ENCODE measurements at places on chromosomes 1 and 21.

GRCh38 chr21:32411350-32412161 lies 950 bp upstream of the EVA1C start:
- DNase-seq = peak; percentile 52

DNA sequence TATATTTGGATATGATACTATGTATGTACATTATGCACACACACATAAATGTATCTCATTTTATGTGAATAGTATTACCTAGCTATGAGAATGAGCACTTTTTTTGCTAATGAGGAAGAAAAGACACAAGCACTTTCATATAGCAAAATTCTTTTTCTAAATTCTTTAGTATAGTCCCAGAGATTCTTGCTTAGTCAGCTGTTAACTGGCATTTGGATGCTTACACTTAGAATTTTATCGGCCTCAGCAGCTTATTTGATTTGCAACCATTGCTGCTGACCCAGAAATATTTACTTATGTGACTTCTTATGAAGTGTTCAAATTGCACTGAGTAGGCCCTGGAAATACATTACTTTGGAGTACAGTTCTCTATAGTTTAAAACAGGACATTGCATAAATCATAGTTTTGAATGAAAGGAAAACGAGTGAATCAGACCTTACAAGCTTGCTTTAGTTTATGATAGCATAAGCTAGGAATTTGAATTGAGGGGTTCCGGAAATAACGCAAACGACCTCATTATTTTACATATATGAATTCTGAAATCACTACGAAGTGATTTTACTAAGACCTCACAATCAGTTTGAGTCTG lies 653.9 kb upstream of the NEGR1 start:
- no peak for DNase-seq

GRCh38 chr1:103106426-103107341 lies 1.6 kb downstream of the COL11A1 start:
- DNase-seq = peak; percentile 37

DNA sequence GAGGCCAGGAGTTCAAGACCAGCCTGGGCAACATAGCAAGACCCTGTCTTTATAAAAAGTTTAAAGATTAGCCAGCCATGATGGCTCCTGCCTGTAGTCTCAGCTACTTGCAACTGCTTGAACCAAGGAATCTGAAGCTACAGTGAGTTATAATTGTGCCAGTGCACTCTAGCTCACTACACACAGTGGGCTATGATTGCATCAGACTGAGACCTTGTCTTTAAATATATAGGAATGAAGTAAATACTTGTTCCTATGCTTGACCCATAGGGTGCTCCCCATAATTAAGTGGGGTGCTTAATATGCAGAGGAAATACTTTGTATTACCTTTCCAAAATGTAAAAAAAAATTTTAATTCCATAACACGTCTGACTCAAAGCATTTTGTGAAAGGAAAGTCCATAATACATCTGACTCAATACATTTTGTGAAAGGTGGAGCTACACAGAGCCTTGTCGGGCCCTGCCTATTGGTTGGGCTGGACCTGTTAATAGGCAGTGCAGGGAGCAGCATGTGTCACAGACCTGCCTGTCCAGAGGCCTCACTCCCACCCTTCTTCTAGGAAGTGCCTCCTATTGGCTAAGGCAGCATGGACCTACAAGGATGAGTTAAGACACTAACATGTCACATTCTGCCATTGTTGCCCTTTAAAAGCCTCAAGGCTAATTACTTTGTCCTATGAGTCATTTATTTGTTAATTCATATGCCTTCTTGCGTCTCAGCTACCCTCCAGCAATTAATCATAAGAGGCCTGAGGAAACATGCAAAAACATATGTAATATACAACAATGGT lies 33.6 kb downstream of the CD58 start:
- no peak for DNase-seq

GRCh38 chr1:171794085-171794484 lies 12.6 kb downstream of the METTL13 start:
- DNase-seq = no peak

GRCh38 chr1:95146637-95147036 lies 29.5 kb downstream of the TLCD4 start:
- no peak for DNase-seq

DNA sequence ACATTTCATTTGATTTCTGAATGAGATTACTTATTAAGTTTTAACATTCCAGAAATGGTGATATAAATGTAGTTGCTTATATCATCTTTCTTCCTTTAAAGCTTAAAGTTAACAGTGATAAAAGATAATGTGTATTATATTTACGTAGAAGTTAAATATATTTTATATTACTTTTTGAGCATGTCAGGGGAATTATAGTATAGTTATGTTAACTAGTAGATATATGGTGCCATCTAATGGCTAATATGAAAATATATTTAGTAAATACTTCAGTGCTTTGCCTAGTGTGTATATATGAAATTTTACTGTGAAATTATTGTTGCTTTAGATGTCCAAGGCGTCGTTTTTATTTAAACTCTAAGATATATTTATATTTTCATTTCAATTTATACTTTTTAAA lies 51.5 kb downstream of the SYT14 start:
- DNase-seq = peak; percentile 6

DNA sequence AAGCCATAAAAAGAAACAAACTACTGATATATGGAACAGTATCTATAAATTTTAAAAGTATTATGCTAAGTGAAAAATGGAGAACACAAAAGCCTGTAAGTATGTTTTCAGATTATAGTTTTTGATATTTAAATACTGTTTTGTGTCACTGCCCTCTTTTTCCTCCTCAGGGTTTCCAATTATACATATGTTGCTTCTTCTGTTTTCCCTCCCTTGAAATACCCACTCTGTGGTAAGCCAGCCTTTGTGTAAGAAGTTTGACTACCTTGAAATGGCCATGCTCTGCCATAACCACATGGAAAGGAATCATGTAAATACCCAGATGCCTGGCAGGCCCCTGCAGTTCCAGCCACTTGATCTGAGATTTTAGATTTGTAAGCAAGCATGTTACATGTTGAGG lies 248.3 kb downstream of the AKT3 start:
- no peak for DNase-seq

- DNase-seq = peak; percentile 50
Measured at GRCh38 chr1:153790313-153790965, 15.2 kb downstream of the SLC27A3 start.

GRCh38 chr1:99557546-99558202 lies 88.2 kb upstream of the PALMD start:
- DNase-seq = no peak

DNA sequence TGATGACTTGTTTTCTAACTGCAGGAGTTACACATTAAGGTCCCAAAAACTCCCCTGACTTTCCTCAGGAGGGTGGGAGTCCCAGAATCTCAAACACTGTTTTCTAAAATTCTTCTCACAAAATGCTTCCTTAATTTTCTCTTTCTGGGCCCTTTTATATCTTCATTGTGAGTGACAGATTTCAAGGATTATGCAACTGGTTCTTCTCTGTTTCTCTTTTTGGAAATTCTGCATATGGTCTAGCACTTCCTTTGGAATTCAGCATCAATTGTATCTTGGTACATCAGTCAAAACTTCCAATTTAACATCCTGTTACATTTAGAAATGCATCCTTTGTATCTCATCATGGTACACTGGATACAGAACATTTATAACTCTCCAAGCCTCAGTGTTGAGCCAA lies 59.7 kb downstream of the LMO4 start:
- no peak for DNase-seq

GRCh38 chr1:194476351-194476750 lies 1289.9 kb upstream of the B3GALT2 start:
- DNase-seq = no peak

DNA sequence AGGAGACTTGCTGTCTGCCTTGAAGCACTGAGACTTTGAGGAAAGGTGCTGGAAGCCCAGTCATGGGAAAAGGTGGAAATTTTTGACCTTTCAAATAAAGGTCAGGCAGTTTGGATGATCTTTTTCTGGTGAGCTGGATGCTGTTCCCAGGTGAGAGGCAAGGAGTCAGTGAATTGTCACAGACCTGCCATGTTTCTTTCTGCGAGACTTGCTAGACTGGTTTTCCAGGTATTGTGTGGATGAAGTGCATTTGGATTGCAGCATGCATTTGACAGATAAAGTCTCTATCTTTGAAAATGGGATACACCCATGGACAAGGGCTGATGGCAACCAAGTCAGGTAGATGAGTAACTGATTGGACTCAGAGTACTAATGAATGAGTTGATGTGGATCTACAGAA lies 65.7 kb upstream of the NHLH2 start:
- DNase-seq = peak; percentile 18

DNA sequence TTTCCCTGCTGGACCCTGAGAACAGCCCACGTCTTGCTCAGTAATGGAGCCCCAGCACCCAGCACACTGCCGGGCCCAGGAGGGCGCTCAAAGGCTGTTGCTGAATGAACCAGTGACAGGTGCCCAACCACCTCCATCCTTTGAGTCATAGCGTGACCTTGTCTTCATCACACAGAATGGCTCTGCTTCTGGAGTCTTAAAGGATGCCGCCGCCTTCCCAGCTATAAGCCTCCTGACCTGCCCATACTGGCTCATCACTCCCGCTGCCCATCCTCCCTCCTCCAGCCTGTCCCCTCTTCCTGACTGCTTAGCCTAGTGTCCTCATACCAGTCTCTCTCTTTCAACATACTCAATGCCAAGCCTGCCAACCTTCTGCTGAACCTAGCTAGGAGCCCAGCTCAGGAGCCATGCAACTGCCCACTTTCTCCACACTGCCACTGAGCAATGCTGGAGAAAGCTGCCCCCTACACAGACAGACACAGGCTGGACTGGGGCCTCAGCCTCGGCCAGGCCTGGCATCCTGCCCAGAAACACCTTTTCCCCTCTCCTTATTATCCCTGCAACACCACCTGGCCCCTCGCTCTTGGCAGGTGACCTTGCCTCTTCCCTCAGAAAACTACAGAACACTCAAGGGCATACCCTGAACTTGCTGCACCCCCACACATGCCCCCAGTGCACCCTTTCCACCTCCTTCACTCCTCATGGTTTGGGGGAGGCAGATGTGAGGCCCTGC lies 14.1 kb downstream of the TTC39A start:
- DNase-seq = no peak

DNA sequence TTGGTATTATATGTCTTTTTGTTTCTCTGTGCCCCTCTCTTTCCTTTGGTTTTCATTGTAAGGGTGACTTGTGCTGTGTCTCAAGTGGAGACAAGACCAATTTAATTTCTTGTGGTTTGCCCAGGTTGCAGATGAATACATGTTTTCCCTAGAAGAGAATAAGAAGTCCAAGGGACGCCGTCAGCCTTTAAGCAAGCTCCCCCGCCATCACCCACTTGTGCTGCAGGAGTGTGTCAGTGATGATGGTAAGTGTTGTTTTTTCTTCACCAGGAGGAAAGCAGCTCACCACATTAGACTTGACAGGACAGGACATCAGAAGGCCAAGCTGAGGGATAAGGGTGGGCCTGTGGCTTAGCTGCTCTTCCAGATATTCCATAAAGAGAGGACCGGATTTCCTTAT lies 23.8 kb upstream of the ST3GAL3 start:
- no peak for DNase-seq

DNA sequence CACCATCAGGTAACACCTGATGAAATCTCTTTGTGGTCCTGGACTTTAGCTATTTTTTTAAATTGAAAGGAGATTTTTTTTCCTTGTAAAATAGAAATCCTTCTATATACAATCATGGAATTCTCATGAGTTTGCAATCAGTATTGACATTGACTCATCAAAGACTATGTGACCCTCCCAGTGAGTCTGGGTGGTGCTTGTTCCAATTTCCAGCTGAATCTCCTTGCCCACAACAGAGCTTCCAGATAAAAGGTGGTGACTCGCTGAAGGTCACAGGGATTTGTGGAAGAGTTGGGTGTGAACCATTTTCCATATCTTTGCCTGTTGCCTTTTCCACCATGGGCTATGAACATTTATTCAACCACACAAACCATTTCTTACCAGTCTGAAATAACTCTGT lies 486.6 kb downstream of the AJAP1 start:
- no peak for DNase-seq

- no peak for DNase-seq
Measured at GRCh38 chr1:160267284-160267991, 5.1 kb upstream of the DCAF8 start.

- DNase-seq = no peak
Measured at GRCh38 chr1:160109686-160110085, 5.9 kb upstream of the ATP1A2 start.

DNA sequence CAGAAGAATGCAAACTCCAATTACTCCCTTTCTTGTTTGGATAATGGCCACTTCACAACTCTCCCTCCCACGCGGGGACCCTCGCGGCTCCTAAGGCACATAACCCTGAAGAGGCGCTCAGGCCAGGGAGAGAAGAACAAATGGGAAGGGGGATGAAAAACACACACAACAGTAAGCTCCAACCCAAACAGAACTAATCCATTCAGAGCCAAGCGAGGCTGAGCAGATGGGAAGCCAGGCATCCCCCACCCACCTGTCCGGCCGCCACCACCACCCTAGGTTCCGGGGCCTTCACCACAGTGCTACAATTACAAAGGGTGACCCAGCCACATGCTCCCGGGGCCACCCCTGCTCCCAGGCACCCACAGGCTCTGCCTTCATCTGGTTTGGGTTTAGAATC lies 101.5 kb downstream of the MRPL37 start:
- peak; percentile 22 for DNase-seq

DNA sequence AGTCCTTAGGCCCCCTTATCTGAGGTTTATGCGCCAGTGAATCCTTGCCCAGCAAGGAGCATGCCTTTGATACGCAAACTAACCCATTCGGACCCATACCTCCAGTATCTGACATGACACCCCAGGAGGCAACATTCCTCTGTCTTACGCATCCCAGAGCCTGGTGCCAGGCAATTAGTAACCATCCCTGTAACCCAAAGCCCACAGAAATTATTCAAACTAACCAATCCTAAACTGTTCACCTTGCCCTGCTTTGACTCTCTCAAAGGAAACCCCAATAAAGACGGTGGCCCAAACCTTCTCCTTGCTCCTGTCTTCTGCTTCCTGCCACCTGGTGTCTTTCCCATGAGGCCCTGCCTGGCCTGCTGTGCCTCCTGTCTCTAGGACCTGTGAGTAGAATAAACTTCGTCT lies 36.4 kb downstream of the ZNF496 start:
- no peak for DNase-seq

DNA sequence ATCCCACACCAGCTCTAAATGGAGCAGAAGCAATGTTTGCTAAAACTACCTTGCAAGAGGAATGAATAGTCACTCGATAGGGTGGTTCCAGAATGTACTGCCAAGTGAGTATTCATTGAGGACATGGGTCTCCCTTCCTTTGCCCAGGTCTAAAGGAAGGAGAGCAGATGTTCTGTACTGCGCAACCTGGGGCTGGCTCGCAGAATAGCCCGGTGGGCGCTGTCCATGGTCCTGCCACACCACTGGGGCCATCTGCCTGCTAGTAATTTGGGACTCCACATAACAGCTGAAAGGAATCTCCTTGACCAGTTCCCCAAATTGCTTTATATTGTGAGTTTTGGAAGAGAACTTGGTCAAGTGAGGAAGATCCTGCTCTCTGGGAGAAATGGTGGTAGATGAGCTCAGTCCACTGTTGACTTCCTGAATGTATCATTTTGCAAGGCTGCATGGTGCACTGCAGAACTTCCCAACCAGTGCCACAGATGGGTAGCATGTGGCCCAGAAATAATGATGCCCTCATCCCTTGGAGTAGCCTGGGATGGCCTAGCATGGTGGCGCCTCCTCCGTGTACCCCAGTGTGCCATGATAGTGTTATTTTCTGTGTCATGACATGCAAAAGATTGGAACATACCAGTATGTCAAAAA lies 5.7 kb downstream of the SLC6A17 start:
- no peak for DNase-seq

- DNase-seq = no peak
Measured at GRCh38 chr1:79716447-79716846, 709.9 kb upstream of the ADGRL4 start.

- DNase-seq = no peak
Measured at GRCh38 chr1:156647351-156647750, 5.4 kb downstream of the BCAN start.

All from NCI-H774 (cell line).